Neural progenitor cell (in vitro differentiated cells): ENCODE measurements at places on chromosomes 6 and 20. TPM values are rescaled to one million over a fixed set of nuclear protein-coding genes. Genes with fewer than 3 reads are reported as not detected.

DNA sequence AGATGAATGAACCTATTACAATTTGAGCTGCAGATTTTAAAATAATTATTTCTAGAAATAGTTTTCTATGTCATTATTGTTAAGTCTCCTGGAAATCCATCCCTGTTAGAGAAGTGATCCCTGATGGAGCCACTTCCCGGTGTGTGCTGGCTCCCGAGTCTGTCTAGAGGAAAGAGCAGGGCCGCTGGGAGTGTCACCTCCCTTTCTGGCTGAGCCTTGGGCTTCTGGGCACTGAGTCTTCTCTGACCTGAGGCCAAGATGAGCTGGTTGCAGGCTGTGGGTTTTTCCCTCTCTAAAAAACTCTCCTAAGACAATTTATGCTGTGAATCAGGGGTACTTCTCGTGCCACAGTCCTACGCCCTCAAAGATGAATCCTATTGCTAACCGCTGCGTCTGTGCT is 28.8 kb upstream of the TCFL5 start:
- DNase-seq, result no peak

SLC24A3 gene
- 0.21 and 0.31 TPM in 2 replicates for total RNA-seq

DNA sequence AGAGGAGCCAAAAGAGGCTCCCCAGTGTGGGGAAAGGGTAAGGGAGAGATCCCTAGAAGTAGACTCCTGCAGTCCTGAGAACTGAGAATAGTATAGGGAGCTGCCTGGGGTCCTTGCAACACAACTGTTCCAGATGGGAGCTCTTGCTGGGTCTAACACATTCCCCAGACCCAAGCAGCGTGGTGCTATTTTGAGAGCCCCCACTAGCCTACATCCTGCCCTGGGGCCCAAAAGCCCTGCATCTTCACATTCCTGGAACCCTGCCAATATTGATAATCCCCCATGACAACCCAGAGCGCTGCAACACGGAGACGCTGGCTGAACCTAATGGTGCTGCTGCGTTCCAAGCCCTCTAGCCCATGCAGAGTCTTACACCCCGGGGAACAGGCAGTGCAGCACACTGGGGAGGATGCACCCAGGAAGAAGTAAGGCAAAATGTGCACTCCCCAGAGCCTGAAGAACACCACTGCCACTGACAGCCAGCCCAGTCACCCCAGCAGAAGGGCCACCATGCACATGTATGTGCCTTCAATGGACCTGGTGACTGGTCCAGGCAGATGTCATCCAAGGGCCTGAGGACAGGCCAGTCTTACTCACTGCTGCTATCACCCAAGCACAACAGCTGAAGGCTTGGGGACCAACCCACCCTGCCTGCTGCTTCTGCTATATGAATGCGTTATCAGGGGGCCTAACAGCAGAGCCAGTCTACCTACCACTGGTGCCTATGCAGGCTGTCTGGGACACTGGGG is 7.0 kb upstream of the RNF217 start:
- peak; percentile 15 for DNase-seq

DNA sequence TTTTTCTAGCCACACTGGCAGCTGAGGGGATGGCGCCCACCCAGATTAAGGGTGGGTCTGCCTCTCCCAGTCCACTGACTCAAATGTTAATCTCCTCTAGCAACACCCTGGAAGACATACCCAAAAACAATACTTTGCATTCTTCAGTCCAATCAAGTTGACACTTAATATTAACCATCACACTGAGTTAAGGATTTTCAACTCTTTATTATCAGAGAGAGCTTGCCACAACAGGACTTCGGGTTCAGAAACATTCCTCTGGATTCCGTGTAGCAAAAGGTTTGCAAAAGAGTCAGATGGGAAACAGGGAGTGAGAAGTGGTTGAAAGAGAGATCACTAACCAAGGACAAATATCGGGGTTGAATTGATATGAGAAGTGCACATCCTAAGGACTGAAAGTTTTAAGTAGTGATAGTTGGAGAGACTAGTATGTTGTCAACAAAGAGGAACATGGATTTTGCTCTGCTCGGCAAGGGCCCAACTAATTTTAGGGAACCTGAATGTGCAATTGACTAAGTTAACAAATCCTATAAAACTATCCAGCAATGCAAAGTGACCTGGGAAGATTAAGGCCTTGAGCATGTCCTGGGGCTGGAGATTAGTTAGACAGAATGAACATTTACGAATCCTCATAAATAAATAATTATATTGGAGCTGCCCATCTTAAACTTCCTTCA is 137.0 kb upstream of the TENT5A start:
- DNase-seq, result no peak

DNA sequence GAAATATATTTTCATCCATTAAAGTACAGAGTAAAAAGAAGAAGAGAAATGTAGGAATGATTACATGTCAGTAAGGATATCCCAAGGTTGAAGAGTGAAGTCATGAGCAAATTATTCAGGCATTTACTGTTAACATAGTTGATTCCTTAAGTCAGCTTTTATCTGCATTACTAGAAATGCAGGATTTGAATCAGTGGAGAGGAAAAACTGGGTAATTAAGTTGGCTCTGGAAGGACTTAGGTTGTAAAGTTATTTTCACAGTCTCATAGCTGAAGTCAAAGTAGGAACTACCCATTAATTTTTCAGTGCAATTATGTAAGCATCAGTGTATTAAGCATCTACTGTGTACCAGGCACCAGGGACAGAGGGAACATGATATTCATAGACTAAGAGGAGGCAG is 7.8 kb downstream of the NAA20 start:
- no peak for DNase-seq

GRCh38 chr6:127457456-127458064 is 1.6 kb downstream of the KIAA0408 start:
- no peak for DNase-seq

DNA sequence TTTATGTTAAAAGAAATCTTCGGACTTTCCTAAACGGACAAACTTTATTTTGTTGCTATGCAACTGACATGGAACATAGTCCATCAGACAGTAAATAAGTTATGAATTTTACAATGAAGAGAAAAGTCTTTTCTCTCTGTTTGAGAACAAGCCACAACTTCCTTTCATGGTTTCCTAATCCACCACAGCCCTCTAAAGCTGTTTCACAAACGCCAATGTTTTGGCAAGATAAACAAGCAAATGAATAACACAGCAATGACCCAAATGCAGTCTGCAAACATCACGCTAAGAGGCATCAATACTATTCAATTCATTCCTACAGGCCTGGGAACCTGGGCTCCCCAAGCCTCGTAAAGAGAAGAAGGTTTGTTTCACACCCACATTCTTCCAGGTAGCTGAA is 60.4 kb downstream of the HAO1 start:
- DNase-seq, result no peak

DNA sequence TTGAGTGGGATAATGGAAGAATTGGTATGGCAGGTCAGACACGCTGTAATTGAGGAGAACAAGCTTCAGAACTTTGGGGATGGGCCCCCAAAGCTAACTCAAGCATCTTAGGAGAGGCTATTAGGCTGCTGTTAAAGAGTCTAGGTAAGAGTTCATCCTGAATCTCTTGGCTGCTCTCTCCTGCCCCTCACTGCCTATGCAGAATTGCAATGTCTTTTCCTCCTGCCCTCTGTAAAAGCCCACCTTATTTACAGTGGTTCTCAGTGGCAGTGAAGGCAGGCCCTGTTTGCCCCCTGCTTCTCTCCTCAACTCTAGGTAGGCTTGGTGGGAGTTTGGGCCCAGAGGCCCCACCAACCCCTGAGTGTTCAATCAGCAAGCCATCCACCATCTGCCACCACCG is 55.0 kb downstream of the LYRM2 start:
- no peak for DNase-seq

DNA sequence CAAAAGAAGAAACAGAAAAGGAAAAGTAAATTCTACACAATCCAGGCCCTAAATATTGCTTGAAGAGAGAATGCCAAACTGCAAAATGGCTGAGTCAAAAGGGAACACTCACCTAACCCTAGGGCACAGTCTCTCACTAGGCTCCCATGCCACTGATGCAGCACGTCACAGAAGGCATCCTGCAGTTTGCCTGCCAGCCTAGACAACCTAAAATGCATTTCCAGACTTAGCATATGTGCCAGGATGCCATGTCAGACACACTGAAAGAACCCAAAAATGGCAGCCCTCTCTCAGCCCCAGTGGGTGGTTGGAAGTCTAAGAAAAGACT is 10.6 kb upstream of the SIRPD start:
- DNase-seq, result no peak

BNIP5 gene
- not detected in 2 replicates for total RNA-seq

NCOA3 gene
- 45.6 and 64.5 TPM in 2 replicates for total RNA-seq
